ENCODE measurements at places on chromosomes 12 and 14.

DNA sequence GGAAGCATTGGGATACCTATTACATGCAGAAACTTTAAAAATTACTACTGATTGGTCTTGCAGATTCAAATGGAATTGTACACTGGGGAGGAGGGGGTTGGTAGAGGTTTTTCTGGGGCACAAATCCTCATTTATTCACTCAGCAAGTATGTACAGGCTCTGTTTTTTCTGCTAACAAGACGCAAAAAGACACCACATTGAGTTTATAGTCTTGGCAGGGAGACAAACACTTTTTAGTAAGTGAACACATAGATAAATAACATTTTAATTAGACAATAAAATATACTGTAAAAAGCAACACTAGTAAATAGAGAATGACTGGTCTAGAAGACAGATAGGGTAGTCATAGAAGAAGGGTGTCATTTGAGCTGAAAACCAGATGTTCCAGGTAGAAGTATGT, 23.8 kb downstream of the GLIPR1L2 start:
- DNase-seq, result no peak

GRCh38 chr14:70706177-70706576, 64.5 kb downstream of the TTC9 start:
- DNase-seq, result no peak

- DNase-seq, result no peak
Measured at GRCh38 chr14:34029921-34030334, 79.1 kb upstream of the EGLN3 start.

GRCh38 chr12:49335955-49336644, 888 bp downstream of the C1QL4 start:
- DNase-seq, result peak; percentile 83

DNA sequence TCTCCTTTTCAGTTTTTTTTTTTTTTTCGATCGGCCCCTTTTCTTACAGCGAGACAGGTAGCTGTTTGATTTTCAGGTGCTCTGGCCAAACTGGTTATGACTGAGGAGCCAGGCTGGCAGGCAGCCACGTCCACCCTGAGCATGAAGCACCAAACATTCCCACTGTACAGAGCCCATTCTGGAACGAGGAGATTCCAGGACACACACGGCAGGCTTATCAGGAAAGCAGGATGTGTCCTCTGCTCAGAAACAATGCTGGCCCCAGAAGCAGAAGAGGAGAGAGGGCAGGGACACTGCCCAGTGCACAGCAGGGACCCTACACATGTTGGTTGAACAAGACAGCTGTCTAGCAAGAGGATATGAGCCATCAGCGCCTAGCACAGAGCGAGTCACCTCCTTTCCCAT, 3.7 kb upstream of the KRT2 start:
- peak; percentile 35 for DNase-seq

DNA sequence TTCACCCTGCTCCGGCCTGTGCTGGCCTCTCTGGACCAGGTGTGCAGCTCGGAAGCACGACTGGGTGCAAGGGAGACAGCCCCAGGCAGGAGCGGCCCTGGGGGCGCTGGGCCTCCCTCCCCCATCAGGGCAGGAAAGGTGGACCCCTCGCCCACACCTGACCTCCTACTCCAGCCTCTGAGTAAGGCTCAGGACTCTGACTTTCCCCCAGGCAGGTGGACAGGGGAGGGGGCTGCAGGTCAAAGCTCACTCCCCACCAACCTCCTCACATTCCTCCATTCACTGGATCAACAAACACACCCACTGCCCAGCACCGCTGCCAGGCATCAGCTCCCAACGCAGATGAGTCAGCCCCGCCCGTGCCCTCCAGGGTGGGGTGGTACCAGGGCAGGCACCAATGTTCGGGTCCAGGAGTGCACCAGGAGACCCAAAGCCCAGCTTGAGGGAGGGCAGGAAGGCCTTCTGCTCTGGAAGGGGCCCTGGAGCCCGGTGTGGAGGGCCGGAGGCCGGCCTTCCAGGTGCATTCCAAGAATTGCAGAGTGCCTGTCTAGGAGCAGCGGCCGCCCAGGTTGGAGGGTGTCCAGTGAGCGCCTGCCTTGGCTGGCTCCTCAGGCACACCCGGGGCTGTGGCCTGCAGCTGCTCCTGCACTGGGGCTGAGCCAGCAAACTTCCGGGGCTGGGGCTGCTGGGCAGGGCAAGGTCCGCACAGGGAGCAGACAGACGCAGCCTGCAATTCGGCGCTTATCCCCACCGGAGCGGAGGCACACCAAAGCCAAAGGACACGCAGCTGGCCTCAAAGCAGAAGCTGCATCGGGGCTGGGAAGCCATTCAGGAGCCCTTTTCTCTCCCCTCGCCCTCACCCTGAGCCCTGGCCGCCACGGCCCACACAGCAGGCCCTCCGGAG, 1.6 kb upstream of the INF2 start:
- peak; percentile 91 for DNase-seq

GRCh38 chr12:124352839-124353238, 57.9 kb downstream of the RFLNA start:
- peak; percentile 57 for DNase-seq

- no peak for DNase-seq
Measured at GRCh38 chr12:53495903-53496751, 3.1 kb downstream of the MAP3K12 start.

DNA sequence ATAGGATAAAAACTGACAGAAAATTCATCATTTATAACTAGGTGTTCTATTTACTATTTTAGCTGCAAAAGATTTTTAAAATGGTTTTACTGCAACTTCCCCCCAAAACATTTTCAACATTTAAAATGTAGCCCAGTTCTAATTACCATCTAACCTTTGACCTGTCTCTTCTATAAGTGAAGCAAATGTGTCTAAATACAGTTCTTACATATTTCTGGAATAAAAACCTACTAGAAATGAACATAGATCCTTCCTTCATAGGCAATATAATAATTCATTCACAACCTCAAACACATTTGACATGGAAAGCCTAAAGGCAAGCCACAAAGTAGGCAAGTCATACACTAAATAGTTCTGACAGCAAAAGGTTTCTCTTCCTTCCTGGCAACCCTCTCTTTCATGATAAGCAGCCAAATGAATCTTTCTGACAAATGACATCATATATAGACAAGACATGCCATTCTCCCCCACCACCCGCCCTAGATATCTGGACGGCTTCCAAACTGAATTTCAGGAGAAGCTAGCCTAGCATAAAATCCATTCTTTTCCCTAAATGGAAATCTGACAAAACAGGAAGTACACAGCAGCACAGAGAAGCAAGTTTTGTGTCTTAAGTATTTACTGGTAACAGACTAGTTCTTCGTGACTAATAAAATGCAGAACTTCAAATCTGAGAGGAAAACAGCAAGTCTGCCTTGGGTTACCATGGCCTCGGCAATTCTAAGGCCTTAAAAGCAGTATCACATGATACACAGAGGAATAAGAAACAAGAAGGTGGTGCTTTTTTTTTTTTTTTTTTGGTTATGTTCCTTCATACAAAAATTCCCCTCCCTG, 17.2 kb upstream of the ARID4A start:
- no peak for DNase-seq

DNA sequence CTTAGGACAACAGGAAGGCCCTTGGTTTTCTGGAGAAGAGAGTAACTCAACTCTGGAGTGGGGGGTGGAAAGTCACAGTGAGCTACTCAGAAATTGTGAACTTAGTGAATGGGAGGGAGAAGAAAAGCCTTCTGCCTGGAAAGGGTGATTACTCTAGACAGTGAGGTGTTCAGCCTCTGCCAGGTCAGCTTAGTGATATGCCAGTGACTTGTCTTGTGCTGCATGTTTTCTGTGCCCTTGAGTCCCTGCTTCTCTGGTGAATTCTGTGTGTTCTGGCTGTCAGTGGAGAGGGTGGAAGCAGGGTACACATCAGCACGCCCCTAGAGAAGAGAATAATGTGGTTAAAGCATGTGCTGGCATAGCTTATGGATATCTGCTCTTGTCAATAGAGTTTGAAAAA, 13.4 kb downstream of the ATP23 start:
- no peak for DNase-seq

DNA sequence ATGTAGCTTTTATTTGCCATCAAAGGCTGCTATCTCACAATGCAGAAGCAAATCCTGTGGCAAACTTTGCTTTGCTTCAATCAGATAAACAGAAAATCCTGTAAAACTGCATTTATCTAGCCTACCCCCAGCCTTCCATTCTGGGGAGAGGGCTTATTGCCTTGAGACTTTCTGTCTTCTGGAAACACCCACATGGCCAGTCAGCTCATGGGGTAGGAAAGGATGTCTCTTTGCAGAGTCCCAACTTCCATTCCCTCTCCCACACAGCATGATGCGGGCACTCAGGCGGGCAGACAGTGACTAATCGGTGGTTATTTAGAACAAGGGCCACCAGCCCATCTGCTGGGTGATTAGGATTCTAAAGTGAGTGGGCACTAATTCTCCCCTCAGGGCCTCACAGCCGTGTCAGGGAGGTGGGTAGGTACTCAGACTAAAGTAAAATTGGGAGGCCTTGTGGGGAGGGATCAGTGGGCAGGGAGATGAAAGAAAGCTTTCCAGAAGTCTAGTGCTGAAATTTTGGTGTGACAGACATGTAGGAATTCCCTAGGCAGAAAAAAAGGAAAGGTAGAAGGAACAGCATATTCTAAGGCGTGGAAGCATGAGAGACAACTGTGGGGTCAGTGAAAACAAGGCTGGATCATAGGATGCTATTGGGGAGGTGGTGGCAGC, 720.5 kb downstream of the VRK1 start:
- no peak for DNase-seq

- no peak for DNase-seq
Measured at GRCh38 chr12:113875691-113876090, 90.4 kb downstream of the RBM19 start.

GRCh38 chr12:131378176-131378842, 332.6 kb upstream of the SFSWAP start:
- DNase-seq, result no peak

DNA sequence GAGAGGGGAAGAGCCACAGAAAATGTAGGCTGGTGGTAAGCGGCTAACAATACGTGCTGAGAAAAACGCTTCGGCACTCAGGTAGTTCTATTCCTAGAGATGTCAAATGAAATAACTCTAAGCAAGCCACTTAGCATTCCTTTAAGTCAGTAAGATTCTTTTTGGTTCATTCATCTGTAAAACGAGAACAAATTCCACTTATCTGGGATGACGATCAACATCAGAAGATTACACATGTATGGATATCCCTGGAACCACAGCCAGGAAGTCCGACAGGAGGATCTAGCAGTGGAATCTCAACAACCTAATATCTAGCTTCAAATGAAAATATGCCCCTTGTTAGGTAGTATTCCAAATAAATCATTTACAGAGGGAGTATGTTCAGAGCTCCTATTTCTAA, 74.6 kb upstream of the CDKN3 start:
- no peak for DNase-seq

DNA sequence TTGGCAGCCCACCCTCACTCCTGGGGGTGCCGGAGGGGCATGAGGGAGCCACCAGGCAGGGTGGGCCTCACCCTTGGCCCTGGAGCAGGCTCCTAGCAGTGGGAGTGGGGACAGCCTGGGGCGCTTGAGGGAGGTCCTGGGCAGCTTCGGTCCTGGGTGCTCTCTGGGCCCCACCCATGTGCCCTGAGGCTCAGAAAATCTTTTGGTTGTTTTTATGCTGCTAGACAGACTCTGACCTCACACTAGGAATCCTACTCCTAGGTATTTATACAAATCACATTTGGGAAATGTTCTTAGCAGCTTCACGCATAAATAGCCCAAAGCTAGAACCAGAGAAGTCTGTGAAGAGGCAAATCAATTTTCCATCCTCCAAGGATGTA, 10.9 kb upstream of the ULK1 start:
- DNase-seq, result no peak

DNA sequence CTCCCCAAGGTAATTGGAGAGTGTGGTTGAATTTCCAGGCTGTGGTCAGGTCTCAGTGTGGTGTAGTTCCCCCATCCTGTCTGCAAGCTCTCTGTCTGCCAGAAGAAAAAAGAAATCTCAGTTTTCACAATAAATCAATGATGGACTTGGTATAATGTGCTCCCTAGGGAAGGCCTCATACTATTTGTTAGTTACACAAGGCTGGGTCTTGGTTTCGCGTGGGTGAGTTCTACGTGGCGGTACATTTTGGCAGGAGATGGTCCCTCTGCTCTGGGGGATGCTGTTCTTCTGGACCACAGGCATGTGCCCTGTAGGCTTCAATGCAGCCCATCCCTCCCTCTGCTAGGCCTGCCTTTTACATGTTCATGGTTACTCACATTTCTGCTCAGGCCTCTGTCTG, 206.4 kb upstream of the PELI2 start:
- no peak for DNase-seq

DNA sequence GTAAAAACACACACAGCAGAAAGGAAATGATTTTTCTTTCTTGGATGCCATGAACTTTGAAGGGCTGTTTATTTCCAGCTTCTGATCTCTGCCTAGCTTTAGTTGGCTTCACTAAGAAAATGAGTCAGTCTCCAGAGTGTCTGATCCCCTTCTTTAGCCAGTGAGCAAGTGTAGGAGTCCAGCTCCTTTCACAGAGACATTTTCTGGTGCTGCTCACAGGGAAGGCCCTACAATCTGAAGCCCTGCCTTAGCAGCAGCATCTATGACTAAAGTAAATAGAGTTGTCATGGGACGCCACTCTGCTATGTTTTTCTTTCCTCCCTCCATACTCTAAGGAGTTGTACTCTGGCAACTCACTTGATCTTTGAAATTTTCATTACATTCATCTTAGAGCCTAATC, 103.5 kb downstream of the RPAP3 start:
- DNase-seq, result no peak

GRCh38 chr12:118219772-118220171, 83.8 kb downstream of the PEBP1 start:
- no peak for DNase-seq

DNA sequence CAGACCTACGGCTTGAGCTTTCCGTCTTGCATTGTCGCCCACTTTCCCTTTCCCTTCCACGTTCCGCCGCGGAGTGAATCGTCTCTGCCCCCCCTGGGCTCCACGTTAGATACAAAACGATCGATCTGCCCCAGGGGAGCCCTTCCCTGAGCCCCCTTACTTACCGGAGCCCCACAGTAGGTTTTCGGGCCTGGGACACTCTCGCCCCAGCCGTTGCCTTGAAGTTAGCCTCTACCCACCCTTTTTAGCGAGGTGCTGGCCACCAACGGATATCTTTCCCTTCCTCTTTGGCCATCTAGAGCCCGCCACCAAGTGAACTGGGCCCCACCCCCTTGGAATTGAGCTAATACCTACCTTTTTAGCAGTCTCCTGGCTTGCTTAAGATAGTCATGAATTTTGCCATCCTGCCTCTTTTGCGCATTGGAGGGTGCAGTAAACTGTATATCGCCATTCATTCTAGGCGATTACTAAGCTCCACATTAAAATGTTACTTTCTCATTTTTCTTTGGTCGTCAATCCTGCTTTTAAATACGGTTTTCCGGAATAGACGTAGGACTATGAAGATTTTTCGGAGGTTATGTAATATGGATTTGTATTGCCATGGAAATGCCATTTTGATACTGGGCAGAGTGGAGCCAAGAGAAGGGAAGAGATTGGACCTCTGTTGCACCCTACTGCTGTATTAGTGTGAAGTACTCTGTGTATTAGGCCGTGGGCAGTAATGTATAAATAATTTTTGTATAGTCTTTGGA, 764 bp downstream of the RBM25 start:
- peak; percentile 40 for DNase-seq
